GM13977 (cell line): ENCODE measurements at places on chromosomes 16 and 17.

DNA sequence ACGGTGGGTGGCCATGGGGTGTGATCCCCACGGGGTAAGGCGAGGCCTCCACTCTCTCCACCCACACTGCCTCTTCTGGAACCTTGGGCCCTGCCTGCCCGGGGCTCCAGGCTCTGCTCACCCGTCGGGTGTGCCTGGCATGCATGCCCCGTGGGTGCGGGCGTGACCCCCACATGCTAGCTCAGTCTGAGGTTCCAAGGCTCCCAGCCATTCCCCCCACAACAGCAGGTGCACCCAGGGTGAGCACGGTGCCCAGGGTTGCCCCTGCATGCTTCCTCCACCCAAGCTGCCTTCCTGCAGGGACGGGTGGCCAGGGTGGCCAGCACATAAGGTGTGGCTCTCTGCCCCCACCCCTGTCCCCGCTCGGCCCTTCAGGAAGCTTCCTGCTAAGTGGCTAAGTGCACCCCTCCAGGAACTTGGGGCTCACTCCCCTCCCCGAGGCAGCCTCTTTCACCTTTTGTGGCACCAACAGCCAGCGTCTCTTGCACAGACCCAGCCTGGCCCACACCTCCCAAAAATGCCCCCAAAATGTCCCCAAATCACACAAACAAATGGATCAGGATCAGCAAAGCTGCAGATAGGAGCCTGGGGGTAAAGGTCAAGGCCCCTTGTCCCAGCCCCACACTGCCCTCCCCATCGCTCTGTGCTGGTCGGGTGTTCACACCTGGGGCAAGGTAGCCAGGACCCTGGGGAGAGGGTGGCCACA, 21.4 kb upstream of the PVALEF start:
- DNase-seq, result no peak

DNA sequence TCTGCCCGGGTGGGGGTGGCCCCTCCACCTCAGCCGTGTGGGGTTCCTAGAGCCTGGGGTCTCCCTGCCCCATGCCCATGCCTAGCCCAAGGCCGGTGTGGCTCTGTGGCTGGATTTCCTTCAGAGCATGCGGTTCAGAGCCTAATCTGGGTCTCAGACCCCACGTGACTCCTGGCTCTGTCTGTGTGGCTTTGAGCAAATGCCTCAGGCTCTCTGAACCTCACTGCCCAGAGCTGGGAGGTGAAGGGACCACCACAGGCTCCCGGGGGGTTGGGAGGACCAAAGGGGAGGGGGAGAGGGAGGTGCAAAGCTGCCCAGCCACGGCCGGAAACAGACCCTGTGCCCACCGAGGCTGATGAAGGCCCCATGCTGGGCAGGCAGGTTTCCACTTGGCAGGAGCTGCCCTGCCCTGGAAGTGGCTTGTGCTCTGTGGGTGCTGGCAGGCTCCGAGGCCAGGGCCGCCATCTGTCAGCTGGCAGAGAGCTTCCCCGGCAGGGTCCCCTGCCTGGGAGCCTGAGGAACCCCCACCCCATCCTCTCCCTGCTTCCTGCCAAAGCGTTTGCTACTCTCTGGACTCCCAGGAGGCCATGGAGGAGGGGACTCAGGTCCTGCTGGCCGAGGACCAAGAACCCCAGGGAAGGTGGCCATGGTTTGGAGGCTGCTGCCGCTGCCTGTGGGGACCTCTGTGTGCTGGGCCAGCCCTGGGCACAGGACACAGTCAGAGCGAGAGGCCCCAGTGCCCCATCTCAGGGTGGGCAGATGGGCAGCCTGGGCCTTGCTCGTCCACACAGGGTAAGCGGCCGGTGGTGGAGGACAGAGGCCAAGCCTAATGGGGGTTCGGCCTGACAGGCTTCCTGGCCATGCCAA, 4.0 kb downstream of the CDH15 start:
- no peak for DNase-seq

GRCh38 chr17:43913584-43913983, 6.2 kb upstream of the MPP2 start:
- DNase-seq, result no peak

- DNase-seq, result no peak
These were observed 770 bp upstream of the MYH3 start for GRCh38 chr17:10657879-10658278.

DNA sequence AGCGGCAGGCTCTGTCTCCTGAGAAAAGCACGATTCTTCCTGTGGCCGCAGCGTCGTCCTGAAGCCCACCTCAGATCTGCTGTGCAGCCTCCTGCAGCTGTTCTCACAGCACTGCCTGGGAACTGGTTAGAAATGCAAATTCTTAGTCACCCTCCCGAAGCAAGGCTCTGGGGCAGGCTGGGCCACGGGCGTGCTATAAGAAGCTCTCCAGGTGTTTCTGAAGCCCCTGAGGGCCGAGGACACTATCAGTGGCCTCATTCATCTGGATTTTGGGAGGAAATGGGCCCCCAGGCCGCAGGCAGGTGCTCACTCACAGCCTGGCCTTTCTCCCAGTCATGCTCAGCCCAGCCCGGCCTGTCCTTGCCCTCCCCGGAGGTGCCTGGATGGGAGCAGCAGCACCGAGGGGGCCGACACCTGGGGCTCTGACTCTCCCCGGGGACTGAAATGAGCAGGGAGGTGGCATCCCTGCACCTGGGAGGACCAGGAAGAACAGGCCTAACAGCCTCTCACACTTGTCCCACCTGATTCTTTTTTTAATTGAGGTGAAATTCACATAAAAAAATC, 10.4 kb upstream of the NLRC3 start:
- DNase-seq, result peak; percentile 75

GRCh38 chr17:13429201-13429600, 172.5 kb downstream of the HS3ST3A1 start:
- no peak for DNase-seq

DNA sequence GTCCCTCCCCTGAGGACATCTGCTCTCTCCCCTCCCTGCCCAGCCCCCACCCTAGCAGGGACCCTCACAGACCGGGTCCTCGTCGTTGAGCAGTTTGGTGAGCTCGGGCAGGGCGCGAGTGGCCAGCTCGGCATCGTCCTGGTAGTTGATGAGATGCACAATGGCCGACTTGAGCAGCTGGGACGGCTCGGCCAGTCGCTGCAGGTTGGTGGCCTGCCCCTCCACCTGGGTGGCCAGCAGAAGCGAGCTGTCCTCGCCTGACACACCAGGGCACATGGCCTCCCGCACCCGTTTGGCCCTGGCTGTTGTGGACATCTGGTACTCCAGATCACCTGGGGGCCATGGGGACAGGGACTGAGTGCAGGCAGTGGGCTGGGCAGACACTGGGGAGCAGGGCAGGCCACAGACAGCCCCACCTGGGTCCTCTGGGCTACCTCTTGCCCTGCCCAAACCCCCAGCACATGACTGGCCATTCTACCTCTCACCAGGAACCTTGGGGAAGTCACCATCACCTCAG, 17.1 kb downstream of the JUP start:
- no peak for DNase-seq

- DNase-seq, result no peak
These were observed 75.7 kb upstream of the LHX1 start for GRCh38 chr17:36861531-36861930.

GRCh38 chr17:55728833-55729232, 6.2 kb upstream of the TMEM100 start:
- DNase-seq, result no peak

DNA sequence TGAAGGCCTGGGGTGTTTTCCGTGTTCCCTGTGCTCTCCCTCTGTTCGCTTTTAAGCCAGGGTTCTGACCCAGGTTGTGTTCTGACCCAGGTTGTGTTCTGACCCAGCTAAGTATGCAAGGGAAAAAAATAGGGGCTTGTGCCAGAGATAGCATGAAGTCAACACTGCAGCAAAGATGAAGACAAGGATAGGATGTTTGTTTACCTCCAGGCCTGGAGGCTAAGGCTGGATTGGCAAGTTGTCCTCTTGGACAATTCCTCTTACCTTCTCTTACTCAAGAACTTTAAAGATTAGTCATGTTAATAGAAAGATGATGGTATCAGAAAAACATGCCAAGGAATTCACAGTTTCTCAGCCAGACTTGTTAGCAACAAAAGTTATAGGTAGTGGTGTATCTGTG, 19.4 kb downstream of the LYRM9 start:
- DNase-seq, result no peak

DNA sequence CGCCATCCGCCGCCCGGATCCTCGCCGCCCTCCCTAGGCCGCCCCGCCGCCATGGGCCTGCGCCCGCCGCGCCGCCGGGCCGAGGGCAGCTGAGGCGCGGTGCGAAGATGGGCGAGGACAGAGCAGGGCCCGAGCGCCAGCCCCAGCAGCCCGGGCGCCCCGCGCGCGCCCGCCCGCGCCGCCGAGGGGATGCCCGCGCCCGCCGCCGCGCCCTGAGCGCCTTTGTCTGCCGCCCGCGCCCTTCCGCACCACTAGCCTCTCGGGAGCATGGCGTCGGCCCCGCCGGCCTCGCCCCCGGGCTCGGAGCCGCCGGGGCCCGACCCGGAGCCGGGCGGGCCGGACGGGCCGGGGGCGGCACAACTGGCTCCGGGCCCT, 278 bp downstream of the RAB11FIP3 start:
- no peak for DNase-seq

DNA sequence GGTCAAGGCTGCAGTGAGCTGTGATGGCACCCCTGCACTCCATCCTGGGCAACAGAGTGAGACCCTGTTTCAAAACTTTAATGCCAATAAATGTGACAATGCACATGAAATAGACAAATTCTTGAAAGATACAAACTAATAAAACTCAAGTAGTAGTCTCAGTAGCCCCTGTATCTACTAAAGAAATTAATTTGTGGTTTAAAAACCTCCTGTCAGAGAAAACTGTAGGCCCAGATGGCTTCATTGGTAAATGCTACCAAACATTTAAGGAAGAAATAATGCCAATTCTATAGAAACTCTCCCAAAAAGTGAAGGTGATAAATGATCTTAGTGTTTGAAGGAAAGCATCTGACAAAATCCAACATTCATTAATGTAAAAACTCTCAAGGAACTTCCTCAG, 16.8 kb downstream of the AKTIP start:
- no peak for DNase-seq

DNA sequence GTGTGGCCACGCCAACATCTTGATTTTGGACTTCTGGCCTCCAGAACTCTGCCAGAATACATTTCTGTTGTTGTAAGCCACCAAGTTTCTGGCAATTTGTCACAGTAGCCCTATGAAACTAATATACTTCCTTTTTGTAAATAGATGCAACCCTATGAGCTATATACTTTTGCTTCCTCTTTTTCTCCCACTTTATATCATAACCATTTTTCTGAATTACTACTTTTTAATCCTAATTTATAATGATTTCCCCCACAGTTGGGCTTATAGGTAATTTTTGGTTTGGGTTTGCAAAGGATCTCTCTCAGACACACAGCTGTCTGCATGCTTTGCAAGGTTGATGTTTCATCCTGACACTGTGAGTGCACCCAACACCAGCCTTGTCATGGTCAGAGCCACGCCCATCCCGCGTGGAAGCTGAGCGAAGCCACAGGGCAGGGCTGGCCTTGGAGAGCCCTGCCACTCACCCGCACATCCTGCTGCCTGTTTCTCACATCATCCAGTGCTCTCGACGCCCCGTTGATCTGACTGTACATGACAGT, 5.8 kb downstream of the TRIM25 start:
- DNase-seq, result peak; percentile 59

- no peak for DNase-seq
These were observed 1.6 kb upstream of the ACSF2 start for GRCh38 chr17:50424246-50424995.

DNA sequence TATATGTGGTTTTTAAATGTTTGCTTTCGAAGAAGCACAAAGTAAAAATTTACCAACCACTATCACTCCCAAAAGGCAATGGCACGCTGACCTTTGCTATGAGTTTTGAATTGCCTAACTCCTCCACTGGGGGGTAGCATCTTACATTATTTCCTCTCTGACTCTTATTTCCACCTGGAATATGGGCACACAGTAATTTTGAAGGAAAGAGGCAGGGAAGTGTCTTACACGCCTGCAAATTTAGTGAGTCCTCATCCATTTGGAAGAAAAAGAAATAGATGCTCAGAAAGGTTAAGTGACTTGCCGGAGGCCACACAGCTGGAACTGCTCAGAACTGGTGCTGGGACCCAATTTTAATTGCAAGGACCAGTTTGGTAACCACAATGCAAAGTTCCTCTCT, 29.9 kb upstream of the IRX6 start:
- no peak for DNase-seq

- no peak for DNase-seq
These were observed 53.5 kb downstream of the WDR59 start for GRCh38 chr16:74931445-74931844.

DNA sequence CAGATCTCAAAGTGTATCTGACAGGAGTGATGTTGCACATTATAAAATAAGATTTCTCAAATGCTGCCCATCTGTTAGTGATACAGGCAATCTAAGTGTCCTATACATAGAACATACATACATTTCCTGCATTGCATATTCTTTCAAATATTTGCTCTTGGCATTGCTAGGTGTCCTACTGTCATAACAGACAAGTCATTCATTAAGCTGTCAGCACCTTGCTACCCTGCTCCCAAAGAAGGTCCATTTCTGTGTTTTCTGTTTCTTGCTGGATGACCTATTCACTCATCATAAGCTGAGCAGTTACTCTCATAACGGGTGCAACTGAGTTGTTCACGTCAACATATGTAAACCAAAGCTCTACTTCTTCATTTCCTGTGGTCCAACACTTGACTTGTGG, 719.0 kb downstream of the KCNJ2 start:
- no peak for DNase-seq

- DNase-seq, result no peak
These were observed 107.6 kb upstream of the SMURF2 start for GRCh38 chr17:64769712-64770111.

- no peak for DNase-seq
These were observed 42.4 kb downstream of the WDR59 start for GRCh38 chr16:74942566-74942965.

- no peak for DNase-seq
These were observed 26.8 kb upstream of the PRKCA start for GRCh38 chr17:66275651-66276050.

DNA sequence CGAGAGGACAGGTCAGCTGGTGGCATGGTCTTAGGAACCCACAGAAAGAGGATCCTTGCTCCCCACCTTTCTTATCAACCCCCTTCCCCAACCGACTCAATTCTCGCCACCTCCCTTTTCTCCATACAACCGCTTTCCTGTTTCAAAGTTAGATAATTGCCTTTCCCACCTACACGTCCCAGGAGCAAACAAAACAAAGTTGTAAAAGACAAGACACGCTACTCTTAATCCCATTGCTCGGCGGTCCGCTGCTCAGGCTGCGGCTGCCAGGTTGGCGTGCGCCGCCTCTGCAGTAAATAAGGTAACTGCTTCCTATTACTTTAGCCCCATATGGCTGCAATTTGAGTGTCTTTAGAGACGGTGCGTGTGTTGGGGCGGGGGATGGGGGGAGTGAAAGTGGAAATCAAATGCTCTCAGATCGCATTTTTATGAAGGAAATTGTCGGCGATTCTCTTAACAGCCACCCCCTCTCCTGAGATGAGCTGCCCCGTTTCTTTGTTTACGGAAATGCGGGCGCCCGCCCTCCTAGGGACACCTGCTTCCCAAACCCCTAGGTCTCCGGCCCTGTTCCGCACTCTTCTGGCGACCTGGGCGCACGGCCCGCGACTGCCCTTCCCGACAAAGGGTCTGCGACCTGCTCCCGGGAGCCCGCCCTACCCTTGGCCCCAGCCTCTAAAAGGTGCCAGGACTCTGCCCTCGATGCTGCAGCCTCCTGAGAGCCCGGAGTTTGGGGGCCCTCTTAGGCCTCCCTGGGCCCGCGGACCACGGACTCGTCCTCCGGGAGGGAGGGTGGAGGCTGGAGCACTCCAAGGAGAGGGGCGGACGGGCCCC, 3.7 kb upstream of the CBX8 start:
- DNase-seq, result peak; percentile 72
